ENCODE measurements at places on chromosomes 7 and 10.
A peak's percentile ranks its signal among the peaks of the same experiment; 100 is the strongest.

DNA sequence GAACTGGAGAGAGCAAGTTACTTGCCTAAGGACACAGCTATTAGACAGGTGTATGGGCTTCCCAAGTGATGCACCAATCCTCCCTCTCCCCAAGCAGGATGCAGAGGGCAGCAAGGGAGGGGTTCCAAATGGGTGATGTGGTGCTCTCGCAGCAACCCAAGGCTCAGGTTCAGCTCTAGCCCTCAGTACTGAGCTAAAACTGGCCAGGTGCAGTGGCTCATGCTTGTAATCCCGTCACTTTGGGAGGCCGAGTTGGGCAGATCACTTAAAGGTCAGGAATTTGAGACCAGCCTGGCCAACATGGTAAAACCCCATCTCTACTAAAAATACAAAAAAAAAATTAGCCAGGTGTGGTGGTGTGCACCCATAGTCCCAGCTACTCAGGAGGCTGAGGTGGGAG, 40.7 kb downstream of the GPRIN2 start:
- DNase-seq = no peak

DNA sequence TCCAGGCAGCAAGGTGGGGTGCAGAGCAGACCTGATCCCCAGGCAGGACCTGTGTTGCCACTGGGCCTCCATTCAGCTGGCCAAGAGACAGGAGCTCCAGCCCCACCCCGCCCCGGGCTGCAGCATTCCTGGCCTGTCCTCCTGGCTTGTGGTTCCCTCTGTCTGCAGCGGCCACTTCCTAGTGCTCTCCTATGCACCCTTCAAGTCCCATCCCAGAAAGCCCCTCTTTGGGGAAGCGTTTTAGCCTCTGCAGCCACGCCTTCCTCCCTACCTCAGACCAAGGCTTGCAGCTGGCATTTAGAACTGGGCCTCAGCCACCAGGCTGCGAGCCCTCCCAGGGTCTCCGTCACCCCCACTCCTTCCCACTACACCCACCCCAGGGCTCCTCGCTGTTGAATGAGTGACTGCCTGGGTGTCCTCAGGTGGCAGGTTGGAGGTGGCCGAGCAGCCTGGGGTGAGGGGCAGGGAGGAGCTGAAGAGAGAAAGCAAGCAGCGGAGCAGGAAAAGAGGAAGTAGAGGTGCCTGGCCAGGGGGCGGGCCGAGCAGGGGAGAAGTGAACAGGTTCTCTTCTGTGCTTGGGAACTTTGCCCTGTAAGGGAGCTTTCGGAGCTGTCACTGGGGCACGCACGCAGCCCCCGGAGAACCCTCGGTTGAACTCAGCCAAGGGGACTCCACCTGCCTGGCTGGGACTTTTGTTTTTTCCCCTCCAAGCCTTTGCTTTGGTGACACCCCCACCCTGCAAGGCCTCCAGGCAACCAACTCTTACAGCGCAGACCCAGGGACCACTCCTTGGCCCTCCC, 109.1 kb upstream of the TNRC18 start:
- DNase-seq = no peak

DNA sequence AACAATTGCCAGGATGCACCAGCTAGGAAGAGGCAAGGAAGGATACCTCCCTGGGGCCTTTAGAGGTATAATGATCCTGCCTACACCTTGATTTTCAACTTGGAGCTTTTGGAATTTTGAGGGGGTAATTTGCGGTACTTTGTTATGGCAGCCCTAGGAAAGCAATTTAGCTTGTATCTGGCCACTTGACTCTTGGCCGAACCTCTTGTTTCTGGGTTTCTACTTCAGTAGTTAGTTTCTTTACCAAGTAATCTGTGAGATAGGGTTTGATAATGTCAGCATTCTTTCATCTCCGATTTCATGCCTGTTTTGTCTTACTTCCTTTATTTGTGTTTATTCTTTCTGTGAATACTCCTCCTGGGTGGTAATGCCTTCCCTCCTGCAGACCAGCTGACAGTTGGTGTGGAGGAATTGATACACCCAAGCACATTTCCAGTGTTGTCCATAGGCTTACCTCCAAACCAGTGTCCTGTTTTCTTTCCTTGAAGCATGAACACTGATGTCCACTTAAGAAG, 163.7 kb downstream of the SND1 start:
- no peak for DNase-seq

DNA sequence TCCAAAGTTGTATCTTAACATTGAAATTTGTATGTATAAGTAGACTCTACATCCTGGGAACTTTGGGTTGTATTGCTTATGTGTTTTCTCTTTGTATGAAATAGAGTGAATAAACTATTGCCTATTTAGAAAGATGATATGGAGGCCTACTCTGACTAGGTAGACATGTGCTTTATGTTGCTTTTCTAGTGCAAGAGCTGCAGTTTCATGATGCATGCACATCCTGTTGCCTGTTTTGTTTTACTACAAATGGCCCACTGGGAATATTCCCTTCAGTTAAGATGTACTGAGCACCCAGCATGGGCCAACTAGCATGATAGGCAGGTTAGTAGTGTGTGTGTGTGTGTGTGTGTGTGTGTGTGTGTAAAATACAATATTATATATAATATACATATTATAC, 282.1 kb upstream of the LRGUK start:
- no peak for DNase-seq

DNA sequence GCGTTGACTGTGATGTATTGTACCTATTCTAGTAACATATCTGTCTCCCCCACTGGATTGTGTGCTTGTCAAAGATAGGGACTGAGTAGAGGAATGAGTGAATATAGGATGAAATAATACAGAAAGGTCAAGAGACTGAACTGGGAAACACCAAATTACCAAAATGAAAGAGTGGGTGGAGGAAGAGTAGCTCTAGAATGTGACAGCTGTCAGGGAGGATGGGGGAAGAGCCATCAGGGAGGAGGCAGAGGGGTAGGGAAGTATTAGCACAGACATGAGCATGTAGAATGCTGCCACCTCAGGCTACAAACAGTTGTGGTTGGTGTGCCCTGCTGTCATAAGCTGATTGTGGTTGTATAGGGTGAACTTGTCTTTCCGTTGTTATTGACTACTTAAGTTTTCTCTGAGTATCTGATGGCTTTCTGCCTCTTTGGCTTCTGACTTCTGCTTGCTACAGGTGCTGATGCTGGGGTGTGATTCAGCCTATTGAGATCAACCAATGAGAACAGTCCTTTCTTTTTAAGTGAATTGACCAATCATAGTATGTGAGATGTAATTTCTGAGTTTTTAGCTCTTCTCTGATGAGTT, 5.6 kb downstream of the CCSER2 start:
- DNase-seq = no peak

DNA sequence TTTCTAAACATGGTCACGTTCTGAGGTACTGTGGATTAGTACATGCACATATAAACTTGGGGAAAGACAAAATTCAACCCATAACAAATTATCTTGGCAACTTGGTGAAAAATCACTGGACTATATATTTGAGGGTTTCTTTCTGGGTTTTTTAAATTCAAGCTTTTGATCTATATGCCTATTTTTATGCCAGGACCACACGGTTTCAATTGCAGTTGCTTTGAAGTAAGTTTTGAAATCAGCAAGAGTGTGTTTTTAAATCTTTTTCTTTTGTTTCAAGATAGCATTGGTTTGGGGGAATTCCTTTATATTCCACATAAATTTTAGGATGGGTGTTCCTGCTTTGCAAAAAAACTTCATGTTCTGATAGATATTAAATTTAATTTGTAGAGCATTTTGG, 406.4 kb upstream of the VWC2 start:
- no peak for DNase-seq

DNA sequence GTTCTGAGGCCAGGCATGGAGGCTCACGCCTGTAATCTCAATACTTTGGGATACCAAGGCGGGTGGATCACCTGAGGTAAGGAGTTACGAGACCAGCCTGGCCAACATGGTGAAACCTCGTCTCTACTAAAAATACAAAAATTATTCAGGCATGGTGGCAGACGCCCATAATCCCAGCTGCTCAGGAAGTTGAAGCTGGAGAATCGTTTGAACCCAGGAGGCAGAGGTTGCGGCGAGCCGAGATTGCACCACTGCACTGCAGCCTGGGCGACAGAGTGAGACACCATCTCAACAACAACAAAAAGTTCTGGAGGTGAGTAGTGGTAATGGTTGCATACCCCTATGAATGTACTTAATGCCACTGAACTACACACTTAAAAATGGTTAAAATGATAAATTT, 60.3 kb upstream of the SP4 start:
- no peak for DNase-seq

DNA sequence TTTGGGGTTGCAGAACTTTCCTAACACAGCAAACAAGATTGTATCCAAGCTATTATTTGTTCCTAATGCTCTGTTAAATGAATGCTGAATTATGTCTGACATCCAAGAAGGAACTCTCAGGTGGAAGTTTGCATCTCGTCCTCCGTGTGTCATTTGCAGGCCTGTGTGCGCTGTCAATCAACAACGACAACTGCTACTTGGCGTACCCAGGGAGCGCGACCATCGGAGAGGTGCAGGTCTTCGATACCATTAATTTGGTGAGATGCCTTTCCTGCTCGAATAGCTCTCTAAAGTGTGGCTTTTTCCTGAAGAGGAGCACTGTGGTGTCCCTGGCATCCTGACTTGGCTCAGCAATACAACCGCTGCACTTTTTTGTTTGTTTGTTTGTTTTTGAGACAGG, 26.9 kb downstream of the WIPI2 start:
- no peak for DNase-seq

DNA sequence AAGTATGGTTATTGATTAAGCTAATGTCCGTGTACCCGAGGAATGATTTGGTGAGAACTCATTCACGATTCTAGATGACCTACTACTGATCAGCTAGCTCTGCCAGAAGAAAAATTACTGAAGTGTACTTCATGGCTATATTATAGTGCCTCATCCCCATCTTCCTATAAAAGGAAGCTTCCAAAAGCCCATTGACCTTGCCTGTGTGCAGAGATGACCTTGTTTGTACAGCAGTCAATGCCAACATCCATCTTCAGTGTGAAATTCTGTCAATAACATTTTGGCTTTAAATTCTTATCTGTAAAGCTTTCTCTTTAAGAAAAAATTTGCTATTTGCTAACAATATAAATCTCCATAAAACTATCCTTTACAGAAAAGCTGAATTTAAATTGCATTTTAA, 315.7 kb downstream of the THSD7A start:
- DNase-seq = no peak

- DNase-seq = no peak
Measured at GRCh38 chr7:26681819-26682418, 182.5 kb downstream of the SKAP2 start.

- DNase-seq = no peak
Measured at GRCh38 chr10:71288461-71288860, 30.6 kb upstream of the SLC29A3 start.

- no peak for DNase-seq
Measured at GRCh38 chr7:76296743-76297740, 5.4 kb upstream of the HSPB1 start.

GRCh38 chr7:26052706-26053105, 99.3 kb upstream of the NFE2L3 start:
- no peak for DNase-seq

- DNase-seq = no peak
Measured at GRCh38 chr7:114623146-114623545, 208.5 kb downstream of the FOXP2 start.

DNA sequence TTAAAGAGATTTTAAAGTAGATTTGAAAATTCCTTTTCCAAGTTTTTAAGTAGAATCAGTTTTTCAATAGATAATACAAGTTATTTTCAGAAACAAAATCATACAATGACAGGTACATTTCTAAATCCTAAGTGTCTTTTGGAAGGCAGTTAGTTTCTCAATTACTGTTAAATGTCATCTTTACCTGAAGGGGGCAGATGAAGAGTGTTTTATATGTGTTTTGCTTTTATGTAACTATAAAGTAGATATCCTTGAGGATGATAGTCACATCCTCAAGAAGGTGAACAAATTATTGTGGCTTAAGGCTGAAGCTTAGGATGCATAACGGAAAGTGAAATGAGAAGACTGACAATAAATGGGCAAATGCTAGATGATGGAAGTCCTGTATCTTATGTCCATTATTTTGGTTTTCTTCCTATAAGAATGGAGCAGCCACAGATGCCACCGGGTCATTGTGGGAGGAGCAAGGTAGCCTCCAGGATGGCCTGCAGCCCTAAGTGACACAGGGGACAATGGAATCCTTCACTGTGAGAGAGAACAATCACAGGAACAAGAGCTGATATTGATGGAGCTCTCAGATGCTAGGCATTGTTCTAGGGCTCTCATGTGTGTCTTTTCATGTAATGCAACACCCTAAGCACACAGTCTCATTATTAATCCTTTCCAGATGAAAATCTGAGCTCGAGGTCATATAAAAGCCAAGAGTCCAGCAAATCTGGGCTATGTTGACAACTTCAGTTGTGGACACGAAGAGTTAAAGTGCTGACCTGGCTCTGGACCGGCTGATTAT, 14.1 kb upstream of the MKX start:
- DNase-seq = no peak

DNA sequence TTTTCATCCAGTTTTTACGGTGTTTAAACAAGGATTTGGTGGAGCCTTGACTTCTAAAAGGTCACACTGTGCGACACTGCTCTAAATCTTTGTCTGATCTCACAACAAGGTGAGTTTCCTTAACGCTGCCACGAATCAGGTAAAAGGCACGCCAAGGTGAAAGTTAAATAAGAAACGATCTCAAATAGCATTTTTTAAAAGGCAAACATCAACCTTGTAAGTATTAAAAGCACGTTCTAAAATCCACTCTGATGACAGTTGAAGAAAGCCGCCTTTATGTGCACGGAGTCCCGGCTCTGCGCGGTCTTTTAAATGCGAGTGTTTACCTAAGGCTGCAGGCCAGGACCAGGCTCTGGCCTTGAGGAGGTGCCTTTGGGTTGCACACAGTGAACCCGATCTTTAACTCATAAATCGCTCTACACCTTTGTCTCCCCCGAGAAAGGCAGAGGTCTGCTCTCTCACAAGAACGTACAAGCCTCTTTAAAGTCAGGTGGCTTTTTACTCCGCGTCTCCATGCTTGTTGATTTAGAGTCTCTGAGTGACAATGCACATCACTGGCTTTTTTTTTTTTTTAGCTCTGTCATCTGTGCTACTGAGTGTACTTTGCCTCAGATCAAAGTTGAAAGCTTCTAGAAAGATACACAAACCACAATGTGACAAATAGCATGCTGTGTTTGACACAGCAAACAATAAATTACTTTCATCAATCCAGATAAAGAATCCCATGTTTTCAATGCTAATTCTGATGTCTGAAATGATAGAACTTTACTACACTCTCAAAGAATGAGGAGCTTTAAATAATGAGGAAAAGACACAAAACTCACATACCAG, 25.9 kb upstream of the RNF32 start:
- peak; percentile 45 for DNase-seq

DNA sequence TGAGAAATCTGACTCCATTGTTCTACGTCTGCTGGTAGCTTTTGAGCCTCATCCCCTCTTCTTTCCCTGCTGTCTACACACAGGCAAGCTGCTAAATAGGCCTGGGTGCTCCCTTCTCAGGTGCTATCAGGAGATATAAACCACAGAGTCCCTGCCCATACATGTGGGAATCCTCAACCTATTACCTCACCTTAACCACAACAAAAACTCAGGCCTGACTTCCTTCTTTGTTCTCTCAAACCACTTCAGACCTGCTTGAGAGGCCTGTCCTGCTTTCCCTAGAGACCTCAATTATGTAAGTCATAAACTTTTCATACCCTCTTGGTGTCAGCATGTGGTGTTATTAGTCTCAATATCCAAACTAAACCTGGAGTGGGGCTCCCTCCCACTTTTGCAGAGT, 75.0 kb upstream of the MAGI2 start:
- DNase-seq = no peak

- DNase-seq = no peak
Measured at GRCh38 chr10:28241741-28242399, 61.0 kb downstream of the MPP7 start.

- no peak for DNase-seq
Measured at GRCh38 chr10:77393411-77393810, 244.2 kb downstream of the KCNMA1 start.

Data from NCI-H187 (cell line).